Sigmoid colon (tissue), 7 donors: ENCODE measurements at places on chromosomes 12 and 14.

DNA sequence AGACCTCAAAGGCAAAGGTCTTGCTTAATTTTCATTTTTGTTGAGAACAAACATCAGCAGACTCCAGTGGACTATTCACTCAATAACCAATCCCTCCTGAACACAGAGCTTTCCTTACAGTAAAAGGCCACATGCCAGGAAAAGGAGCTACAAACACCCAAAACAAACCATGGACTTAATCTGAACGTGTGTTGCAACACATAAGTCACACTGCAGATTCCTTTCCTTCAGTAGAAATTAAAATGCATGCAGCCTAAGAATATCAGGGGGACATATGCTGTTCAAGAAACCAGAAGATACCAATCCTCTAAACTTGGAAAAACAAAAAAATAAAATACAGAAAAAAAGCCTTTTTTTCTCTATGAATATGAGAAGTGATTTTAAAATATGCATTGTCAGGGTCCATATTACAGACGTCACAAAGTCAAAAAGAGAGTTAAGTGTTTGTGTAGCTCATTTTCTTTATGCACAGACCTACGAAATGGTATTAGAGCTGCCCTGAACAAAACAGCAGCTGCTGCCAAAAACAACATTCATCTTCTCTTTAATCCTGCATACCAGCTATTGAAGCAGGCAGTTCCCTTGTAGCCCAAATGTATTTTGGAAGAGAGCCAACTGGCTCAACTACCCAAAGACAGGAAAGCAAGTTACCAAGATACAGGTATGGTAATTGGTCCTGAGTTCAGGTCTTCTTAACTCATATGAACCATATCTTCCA, 26.2 kb downstream of the KITLG start:
- no peak for DNase-seq

DNA sequence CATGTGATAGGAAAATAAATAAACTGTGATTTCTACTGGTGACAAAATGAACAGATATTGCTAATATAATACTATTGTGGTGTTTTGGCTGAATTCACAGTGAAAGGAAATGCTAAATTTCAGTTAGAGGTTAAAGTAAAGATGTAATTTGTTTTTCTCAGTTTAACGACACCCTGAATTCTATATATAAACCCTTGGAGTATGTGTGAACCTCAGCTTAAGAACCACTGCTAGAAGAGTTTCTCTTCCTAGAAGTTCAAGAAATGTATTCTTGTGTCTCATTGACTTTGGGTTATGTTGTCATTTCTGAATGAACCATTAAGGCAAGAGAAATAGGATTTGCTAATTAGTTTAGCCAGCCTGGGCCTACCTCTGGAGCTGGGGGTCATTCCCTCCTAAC, 8.2 kb downstream of the FBXO34 start:
- no peak for DNase-seq

DNA sequence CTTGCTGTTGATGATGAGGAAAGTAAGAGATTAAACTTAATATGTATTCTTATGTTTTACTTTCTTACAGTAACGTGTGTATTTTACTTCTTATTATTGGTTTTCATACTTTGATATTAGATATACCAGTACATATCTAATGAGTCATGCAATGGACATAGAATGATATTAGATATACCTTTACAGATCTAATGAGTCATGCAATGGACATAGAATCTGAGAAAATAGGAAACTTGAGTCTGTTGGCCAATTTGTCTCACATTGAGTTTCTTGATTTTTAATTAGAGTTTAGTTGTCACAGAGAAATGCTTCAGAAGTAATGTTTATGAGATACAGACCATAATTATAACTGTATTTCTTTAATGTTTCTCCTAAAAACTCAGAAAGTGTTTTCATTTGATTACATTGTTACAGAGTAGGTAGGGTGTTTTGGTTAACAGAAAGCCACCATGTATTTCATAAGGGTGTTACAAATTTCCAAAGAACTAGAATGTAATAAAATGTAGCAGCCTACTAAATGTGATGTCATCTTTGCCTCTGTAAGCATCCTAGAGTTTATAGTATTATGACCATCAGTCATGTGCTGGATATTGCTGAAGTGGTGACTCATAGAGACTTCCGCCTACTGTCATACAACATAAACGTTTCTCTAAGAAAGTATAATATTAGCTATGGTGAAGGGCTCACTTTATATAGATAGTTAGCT, 3.0 kb downstream of the GAS2L3 start:
- no peak for DNase-seq

DNA sequence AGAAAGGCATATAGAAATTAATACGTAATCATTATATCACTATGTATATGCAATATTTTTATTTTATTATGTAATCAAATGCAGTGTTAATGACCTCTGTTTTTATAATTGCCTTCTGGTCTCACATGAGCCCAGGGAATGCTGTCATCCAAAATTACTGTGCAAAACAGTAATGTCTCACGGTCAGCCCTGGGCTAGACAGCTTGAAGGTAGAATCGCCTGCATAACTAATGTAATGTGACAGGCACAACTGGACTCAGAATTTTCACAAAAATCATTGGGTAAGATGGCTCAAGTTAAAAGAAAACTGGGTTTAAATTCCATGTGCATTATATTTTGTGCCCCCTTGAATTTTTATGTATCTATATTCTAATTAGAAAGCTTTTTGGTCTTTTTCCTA, 293.3 kb downstream of the PPFIA2 start:
- DNase-seq, result no peak

DNA sequence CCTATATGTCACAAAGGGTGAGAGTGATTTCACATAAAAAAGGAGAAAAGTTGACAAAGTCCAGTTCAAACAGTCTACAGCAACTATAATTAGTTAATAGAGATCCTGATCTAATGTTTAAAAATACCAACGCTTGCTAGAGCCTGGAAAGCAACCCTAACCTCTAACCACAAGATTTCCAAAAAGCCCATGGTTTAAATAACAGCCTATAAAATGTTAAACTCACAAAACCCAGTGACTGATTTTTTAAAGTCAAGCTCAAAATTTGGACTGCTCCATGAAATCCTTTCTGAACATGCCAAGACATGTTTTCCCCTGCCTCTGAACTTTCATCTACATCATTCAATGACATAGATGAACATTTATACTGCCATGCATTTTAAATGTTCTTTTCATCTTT, 81.6 kb downstream of the PLEKHG7 start:
- no peak for DNase-seq

- no peak for DNase-seq
These were observed 12.8 kb upstream of the CCDC91 start for GRCh38 chr12:28177461-28177860.

DNA sequence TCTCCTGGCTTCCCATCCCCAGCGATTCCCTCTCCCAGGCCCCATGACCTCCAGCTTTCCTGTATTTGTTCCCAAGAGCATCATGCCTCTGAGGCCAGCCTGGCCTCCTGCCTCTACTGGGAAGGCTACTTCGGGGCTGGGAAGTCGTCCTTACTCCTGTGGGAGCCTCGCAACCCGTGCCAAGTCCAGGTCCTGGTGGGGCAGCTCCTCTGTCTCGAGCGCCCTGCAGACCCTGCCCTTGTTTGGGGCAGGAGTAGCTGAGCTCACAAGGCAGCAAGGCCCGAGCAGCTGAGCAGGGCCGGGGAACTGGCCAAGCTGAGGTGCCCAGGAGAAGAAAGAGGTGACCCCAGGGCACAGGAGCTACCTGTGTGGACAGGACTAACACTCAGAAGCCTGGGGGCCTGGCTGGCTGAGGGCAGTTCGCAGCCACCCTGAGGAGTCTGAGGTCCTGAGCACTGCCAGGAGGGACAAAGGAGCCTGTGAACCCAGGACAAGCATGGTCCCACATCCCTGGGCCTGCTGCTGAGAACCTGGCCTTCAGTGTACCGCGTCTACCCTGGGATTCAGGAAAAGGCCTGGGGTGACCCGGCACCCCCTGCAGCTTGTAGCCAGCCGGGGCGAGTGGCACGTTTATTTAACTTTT, 14.3 kb downstream of the C12orf43 start:
- no peak for DNase-seq

GRCh38 chr12:112466011-112466422, 47.3 kb downstream of the PTPN11 start:
- DNase-seq, result no peak

DNA sequence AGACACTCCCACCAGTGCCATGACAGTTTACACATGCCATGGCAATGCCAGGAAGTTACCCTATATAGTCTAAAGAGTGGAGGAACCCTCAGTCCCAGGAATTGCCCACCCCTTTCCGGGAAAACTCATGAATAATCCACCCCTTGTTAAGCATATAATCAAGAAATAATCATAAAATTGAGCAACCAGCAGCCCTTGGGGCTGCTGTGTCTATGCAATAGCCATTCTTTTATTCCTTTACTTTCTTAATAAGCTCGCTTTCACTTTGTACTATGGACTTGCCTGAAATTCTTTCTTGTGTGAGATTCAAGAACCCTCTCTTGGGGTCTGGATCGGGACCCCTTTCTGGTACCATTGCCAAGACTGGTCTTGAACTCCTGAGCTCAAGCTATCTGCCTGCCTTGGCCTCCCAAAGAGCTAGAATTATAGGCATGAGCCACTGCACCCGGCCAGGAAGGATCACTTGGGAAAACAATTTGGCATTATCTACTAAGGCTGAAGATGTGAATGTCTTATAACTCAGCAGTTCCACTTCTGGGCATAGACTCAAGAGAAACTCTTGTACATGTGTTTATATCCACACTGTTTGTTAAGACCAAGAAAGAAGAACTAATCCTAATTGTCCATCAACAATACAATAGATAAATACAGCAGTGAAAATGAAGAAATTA, 35.9 kb upstream of the CEP83 start:
- DNase-seq, result no peak

DNA sequence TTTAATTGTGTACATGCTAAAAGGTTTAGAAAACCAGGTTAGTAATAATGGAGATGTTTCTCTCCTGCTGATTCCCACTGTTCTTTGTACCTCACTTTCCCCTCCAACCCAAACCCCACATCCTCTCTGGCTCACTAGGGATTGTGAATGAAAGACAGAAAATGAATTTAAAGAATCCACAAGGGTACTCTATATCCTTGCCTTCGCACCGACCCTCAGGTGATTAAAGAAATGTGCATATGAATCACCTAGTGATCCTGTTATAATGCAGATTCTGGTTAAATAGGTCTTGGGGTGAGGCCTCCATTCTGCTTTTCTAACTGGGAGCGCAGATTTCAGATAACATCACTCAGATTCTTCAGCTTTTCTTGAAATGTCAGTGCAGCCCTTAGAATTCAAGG, 84.3 kb upstream of the OTX2 start:
- no peak for DNase-seq

DNA sequence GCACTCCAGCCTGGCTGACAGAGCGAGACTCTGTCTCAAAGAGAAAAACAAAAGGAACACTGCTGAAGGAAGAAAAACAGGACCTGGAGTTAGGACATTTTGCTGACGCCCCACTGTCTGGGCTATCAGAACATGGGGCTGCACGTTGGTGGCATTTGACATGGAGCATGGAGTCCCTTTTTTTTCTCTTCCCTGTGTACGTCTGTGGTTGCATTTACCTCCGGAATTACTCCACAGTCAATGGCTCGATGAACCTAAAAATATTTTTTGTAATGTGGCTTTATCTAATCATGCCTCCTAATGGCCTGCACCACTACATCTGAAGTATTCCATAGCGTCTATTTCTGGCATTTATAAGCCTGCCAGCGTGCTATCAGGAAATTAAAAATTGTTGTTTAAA, 30.7 kb downstream of the TESC start:
- DNase-seq, result no peak

DNA sequence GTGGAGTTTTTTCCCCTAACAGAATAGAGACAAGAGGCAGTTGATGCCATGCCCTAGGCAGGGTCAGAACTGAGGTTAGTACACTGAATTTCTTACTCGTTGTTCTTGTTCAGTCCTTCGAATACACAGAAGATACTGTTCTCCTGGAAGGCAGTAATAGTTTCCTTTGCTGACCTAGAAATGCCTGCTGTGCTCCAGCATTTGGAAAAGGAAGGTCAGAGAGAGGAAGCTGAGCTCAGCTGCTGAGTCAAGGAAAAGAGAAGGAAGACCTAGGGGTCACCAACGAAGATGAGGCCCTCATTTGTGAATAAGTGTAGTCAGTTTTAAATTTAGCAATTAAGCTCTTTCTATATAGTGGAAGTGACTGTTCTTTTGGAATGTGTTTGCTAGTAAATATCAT, 100.1 kb downstream of the CRADD start:
- no peak for DNase-seq

GRCh38 chr14:76727901-76728300, 33.4 kb upstream of the VASH1 start:
- no peak for DNase-seq

DNA sequence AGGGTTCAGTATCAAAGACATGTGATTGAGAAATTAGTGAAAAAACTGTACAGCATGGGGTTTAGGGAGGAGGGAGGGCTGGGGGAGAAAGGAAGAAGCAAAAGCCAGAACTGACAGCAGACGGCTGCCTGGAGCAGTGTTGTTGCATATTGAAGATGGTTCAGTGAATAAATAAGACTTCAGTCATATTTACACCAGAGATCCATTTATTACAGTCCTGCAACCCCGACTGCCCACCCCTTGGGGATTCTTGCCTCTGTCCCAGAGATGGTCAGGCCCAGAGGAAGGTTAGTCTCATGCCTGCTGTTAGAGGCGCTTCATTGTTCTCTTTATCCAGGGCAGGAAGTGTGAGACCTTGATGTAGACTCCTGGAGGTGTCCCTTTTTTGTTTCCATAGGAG, 3.2 kb downstream of the GZMH start:
- DNase-seq, result no peak

DNA sequence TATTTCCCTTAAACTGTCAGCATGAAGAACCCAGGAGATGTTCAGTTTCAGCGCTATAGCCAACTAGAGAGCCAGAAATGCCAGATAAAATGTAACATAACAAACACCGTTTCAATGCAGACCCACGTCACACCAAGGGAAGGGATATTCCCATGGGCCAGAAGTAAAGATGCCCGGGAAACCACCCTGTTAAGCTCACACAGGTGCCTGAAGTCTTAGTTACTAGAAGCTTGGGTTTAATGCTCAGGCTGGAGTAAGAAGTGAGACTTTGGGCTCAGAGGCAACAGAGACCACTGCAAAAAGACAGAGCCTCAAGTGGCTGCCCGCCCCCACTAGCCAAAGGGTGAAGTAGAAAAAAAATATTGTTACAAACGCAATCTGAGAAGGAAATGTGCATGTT, 52.3 kb downstream of the SYNE3 start:
- no peak for DNase-seq

DNA sequence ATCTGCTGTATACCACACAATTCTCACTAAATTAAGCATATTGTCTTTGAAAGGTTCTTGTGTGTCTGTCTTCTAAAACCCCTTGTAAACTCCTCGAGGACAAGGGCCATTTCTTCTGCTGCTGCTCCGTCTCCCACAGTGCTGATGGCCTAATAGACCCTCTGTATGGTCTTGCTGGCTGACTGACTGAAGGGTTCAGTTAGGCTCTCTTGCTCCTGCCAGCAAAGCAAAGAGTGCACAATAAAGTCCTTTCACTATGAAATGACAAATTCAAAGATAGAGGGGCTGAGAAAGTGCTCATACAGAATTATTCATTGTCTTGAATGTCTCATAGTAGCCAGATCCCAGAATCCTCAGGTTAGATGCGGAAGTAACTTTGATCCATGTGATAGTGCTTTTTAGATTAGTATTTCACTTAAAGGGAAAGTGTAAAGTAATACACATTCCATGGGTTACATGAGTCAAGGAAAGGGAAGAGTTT, 14.2 kb upstream of the RIOX1 start:
- DNase-seq, result peak; percentile 54

GRCh38 chr14:31965071-31965734, 111.9 kb upstream of the ARHGAP5 start:
- no peak for DNase-seq

GRCh38 chr14:84351646-84352045, 1178.3 kb upstream of the FLRT2 start:
- DNase-seq, result no peak
